ENCODE measurements at places on chromosomes 13 and 19.

GRCh38 chr19:18776288-18776594 is 14.9 kb downstream of the COMP start:
- DNase-seq = no peak

DNA sequence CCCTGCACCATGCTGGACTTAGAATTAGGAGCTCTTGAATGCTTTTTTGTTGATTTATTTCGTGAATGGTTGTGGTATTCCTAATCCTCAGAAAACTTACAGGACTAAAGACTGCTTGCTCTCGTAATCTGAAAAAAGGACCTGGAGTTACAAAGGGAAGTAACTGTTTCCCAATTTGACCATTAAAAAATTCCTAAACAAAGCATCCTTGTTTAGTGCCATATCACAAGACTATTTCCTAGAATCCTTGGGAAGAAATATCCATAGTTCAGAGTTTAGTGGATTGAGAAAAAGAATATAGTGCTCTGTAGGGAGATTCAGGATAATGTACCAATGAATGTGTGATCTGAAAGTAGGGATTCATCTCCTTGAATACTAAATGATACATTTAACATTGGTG is 186.8 kb downstream of the NDFIP2 start:
- DNase-seq = no peak

GRCh38 chr13:46295491-46296114 is 83.9 kb downstream of the LRRC63 start:
- no peak for DNase-seq

DNA sequence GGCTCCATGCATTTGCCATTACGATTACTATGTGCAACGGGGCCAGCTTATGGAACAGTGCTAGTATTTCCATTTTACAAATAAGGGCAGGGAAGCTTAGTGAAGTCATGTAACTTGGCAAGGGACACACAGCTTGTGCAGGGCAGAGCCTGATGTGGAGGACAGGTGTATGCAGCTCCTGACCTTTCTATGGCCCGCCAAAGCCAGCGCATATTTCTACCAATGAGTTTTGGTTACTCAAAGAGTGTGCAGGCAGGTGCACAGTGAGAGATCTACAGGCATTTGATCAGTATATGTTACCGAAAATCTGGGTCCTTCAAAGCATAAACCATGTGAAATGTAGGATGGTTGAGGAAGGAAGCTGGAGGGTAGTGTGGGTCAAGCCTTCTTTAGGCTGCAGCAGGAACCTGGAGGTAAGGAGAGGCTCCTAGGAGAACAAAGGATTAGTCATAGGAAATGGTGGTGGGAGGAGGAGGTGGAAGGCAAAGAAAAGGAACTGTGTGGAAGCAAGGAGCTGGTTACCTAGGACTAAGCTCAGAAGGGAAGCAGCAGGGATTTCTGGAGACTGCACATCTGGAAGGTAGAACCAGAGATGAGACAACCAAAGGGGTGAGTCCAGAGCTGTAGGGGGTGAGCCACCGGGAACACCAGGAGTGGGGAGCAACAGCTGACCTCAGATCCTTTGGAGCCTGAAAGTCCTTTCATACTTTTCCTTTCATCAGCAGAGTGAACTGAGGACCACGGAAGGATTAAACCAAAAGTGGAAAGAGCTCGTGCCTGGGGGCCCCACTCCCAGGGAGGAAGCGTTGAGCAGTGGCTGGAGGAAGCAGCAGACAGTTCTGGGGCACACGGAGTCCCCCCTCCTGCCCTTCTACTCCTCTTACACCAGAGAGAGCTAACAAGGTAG is 4.2 kb upstream of the PDX1 start:
- DNase-seq = no peak

DNA sequence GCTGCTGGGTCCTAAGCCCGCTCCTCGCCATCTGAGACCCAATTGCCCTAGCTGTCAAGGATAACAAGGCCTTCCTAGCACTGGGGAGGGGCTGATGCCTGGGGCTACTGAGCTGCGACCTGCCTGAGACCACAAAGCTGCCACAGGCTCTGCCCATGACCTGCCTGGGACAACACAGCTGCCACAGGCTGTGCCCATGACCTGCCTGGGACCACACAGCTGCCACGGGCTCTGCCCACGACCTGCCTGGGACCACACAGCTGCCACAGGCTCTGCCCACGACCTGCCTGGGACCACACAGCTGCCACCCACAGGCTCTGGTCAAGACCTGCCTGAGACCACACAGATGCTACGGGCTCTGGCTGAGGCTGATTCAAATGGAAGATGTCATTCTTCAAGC is 54.8 kb downstream of the EPS15L1 start:
- no peak for DNase-seq

- DNase-seq = no peak
Measured at GRCh38 chr19:10514211-10515145, 2.8 kb downstream of the S1PR5 start.

GRCh38 chr19:1252821-1253513 is 4.6 kb downstream of the MIDN start:
- peak; percentile 94 for DNase-seq

- no peak for DNase-seq
Measured at GRCh38 chr13:107210723-107211030, 642.7 kb upstream of the ARGLU1 start.

DNA sequence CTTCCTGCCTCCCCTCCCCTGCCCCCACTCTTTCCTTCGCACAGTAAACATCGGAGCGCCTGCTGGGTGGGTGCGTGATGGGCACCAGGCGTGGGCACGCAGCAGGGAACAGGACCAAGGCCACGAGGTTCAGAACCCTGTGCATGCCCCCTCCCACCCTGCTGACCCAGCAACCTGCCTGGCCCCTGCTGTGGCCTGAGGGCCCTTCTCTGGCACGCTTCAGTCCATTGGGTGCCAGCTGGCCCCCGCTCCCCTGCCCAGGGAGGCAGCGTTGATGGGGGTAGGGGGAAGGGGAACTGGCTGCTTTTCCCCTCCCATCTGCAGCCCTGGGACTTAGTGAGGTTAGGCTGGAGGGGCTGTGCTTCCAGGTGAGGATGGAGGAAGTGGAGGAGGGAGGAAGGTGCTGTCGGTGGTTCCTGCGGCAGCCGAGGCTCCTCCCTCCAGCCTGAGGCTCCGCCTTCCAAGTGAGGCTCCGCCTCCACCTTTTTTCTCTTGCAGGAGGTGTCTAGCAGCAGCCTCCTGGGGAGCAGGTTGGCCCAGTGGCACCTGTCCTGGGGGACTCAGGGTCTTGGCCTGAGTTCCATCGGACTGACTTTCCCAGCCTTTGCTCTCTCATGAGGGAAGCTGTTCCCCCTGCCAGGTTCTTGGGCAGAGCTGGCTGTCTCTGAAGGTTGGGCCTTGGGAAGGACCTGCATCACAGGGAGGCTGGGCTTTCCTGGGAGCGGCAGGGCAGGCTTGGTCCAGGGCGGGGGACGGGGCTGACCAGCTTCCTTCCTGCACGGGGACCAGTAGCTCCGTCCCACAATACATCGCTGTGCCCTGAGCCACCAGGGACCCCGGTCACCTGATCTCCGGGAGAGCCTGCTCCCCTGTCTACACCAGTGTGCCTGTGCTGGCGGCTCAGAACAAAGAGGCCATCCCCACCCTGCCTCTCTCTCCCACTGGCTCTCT is 7.3 kb downstream of the PIAS4 start:
- no peak for DNase-seq

- DNase-seq = no peak
Measured at GRCh38 chr13:48727241-48728011, 73.7 kb downstream of the CYSLTR2 start.

DNA sequence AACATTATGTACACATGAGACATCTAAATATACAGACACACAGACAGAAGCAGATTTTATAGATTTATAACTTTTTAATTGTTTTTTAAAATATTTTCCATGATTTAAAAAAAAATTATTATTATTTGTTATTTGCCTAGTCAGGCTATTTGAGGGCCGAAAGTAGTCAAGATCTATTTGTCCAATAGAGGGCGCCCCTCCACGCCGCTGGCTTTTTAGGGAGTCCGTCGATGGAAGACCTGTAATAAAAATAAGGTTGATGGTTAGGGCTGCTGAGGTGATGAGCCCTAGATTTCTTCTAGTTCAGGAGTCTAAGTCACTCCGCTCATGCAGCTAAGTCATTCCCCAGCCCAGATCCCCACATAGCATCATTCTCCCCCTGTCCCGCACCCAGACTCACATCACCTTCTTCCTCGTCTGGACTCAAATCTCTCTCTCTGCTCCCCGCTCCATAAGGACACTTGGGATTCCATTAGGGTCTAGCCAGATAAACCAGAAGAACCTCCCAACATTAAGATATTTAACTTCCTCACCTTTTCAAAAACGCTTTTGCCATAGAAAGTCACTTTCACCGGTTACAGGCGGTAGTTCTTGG is 33.9 kb upstream of the CEACAM21 start:
- DNase-seq = no peak

DNA sequence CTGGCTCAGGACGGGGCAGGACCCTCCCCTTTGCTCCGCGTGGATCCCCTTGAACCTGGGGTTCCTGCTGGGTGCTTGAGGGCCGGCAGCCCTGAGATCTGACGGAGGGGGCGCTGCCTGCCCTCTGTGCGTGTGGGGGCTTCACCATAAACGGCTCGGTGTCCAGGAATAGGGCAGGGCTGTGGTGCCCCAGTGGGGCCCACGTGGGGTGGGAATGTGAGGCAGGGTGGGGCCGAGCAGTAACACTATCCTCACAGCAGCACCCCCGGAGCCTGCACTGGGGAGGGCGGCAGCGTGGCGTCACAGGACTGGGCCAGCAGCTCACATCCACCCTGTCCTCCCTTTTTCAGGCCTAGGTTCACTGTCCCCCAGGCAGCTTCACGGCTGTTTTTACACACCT is 38.0 kb downstream of the GAS6 start:
- DNase-seq = no peak

DNA sequence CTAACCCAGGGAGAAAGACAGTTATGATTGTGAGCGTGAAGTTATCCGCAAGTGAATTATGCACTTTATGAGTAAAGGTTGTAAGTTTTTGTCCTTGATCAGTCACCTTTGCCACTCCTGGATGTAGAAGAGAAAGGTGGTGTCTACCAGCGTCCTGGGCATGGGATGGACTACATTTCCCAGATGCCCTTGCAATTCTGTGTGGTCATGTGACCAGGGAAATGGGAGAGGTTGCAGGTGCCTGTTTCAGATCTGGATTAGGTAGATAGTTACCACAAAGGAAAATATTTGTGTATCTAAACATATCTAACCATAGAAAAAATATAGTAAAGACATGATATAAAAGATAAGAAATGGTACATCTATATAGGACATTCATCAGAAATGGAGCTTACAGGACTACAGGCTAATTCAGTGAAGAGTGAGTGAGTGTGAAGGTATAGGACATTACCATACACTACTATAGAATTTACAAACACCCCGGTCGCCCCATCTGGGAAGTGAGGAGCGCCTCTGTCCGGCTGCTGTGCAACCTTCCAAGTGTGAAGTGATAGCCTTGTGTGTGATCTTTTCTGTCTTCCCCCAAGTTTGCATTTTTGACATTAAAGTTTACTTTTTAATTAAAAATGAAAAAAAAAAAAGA is 51.6 kb upstream of the CACNA1A start:
- DNase-seq = no peak

GRCh38 chr13:58151452-58151851 is 519.9 kb downstream of the PCDH17 start:
- no peak for DNase-seq

DNA sequence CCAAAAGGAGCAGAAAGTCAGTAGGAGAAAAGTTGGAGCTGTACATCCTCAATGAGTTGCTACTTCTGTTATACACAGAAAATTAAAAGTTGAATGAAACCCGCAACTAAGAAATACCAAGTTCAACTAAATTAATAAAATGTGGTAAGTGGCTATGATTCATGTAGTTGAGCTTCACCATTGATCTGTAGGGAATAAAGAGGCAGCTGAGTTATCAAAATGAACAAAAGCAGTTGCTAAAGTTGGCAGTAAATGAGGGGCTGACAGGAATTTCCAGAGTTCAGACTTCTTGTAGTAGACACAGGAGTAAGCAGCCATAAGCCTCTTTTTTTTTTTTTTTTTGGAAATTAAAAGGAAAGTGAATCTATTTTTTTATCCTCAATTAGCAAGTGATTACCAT is 234.6 kb downstream of the POSTN start:
- no peak for DNase-seq

DNA sequence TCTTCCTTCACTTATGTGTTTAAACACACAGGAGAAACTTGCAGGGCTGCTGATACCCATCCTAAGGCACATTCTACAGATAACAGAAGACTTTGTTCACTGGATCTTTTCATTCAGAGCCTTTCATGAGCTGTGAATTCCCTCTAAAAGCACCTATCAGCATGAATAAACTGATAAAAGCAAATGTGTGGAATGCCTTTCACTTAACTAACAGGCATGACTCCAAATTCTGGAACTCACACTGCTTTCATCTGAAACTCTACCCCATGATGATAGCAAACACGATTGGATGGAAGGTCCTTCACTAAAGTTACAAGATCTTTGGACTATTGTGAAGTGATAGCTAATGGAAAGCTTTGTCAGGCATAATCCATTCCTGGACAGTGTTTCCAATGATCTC is 457.3 kb downstream of the EFNB2 start:
- peak; percentile 1 for DNase-seq

- no peak for DNase-seq
Measured at GRCh38 chr13:23622985-23623384, 52.8 kb downstream of the TNFRSF19 start.

DNA sequence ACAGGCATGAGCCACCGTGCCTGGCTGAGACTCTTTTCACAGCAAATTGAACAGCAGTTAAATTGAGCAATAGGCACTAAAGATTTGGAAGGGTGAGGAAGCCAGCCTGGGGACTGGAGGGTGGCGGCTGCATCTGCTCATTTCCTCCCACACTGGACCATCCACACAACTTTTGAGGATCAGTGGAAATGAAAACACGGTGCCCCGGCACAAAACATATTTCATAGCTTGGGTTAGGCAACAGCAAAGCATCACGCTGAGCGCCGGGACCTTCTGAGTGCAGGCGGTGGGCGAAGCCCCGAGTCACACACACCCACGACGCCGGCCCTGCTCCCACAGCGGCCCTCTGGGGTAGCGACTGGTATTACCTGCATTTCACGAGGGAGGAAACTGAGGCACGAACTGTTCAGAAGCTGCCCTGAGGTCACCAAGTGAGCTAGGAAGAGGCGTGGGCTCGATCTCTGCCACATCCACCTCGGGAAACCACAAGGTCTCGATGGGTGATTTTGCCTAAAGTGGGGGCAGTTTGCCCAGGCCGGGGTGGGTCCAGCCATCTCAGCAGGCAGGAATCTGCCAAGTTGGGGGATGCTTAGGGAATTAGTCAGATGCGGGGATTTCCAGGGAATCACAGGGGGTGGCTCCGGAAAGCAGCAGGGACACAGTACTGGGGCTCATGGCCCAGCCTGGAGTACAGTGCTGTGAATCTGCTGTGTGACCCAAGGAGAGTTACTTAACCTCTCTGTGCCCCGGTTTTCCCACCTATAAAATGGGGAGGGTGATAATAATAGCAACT is 3.5 kb upstream of the SBNO2 start:
- peak; percentile 90 for DNase-seq

- no peak for DNase-seq
Measured at GRCh38 chr13:109271061-109271460, 515.3 kb downstream of the IRS2 start.

DNA sequence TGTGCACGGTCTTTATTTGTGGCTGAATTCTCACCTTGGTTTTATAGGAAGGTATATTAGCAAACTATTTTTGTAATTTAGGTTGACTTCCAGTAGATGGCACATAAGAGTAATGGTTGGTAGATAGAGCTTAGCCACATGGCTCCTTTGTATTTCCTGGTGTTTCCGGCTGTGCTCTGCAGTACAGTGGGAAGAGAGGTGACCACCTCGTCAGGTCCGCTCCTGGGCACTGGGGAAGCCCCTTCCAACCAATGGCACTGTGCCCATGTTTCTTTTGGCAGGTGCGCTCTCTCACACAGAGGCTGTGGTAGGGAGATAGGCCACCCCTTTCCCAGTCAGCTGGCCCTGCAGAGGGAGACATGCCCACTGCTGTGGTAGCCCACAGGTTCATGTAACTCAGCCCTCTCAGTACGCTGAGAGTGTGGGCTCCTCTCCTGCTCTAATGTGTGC is 74.3 kb upstream of the ATP12A start:
- no peak for DNase-seq

Data from amniotic stem cell (primary cell).